ENCODE measurements at places on chromosomes 1 and 21.

DNA sequence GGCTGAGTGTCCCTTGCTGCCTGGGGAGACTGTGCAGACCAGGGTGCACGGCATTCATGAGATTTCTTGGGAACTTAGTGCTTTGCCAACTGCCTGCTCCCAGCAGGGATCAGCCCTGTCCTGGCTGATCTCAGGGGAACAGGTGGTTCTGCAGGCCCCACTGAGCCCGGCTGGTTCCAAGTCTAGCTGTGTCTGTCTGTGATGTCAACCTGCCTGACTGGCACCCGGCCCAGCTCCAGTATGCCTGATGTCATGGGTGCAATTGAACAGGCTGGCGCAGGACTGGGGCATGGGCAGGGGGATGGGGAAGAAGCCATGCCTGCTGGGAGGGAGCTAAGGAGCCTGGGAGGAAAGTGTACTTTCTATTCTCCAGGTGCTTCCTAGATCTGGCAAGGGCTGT, 227.1 kb downstream of the GRIK3 start:
- DNase-seq = no peak

DNA sequence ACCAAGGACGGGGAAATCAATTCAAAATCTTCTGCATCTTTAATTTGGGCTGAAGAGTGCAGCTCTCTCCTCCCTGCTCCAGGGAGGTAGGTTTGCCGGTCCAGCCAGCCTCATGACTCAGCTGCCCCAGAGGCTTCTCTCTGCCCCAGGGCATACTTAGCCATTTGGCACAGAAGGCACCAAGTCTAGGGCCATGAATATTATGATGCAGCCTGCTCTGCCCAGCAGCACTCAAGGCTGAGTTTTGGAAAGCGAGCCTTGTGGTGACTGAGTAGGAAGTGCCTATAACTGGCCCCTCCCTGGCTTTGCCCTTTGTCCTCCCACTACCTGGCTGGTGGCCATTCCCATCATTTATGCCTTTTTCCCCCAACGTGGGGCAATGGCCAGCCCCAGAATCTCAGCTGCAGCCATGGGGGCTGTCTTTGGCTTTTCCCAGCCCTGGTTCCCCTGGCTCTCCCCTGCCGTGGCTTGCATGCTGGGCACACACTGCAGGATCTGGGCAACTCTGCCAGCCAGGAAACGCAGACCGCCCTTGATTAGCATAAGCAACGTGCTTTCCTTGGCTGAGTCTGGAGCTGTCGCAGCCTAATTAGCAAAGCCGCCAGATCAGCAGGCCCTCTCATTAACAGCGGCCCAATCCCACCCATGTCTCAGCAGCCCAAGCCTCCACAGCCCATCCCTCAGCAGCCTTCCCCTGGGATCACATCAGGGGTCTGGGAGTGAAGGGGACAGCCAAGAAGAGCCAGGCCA, 258.6 kb upstream of the TMEM51 start:
- no peak for DNase-seq

DNA sequence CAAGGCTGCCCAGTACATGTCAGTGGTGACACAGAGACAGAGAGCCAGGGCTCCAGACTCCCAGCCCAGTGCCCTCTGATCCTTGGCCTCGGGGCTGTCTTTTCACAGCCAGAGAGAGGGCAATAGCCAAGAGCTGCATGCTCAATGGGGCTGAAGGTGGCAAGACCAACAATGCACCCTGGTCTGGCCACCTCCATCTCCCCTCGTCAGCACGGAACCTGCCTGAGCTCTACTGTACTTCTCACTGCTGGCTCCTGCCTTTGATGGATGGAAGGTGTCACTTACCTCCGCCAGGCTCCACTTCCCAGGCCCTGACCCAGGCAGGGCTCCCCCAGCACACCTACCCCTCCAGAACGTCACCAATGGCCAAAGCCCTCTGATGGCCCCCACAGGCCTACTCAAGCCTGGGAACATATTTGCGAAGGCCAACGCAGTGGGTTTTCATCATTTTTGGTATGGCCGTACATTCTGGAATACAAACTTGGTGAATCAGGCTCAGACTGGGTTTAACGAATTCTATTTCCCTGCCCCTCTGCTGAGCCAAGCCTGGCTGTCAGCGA, 88.1 kb downstream of the DMRTB1 start:
- DNase-seq = no peak

DNA sequence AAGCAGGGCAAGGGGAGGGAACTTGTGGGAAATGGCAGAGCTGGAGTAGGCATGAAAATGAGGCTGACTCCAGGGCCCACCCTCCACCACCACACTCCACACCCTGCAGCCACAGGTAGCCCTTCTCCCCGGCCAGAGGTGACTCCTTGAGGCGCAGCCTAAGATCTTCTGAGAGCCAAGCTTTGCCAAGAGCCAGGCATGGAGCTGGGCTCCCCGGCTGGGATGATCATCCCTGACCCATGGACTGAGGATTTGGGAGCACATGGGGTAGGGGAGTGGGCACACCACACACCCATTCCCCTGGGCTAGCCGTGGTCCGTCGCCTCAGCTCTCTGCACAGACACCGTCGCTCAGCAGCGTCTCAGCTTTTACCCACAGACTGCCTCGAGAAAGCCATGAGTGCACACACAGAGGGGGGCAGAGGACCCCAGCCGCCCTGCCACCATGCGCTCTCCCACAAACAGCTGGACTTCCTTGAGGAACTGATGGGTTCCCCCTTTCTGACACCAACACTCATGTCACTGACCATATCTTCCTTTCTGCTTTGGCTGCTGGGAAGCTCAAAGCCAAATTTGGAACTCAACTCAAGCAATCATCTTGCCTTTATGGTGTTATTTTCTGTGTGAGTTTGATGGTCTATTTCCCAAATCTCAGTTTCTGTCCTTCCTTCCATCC, 123.6 kb upstream of the RUNX3 start:
- DNase-seq = no peak

DNA sequence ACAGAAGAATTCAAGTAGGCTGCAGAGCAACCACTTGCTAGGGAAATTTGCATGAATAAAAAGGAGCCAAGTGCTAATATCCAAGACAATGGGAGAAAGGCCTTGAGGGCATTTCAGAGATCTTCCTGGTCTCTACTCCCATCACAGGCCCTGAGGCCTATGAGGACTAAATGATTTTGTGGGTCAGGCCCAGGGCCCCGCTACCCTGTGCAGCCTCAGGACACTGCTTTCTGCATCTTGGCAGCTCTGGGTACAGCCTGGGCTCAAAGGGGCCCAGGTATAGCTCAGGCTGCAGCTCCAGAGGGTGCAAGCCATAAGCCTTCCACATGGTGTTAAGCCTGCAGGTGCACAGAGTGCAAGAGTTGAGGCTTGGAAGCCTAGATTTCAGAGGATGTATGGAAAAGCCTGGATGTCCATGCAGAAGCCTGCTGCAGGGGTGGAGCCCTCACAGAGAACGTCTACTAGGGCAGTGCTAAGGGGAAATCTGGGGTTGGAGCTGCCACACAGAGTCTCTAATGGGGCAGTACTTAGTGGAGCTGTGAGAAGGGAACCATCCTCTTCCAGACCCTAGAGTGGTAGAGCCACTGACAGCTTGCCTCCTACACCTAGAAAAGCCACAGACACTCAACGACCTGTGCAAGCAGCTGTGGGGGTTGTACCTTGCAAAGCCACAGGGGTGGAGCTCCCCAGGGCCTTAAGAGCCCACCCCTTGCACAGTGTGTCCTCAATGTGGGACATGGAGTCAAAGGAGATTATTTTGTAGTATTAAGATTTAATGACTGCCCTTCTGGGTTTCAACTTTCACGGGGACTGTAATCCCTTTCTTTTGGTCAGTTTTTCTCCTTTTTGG, 13.7 kb upstream of the ACTRT2 start:
- DNase-seq = no peak

DNA sequence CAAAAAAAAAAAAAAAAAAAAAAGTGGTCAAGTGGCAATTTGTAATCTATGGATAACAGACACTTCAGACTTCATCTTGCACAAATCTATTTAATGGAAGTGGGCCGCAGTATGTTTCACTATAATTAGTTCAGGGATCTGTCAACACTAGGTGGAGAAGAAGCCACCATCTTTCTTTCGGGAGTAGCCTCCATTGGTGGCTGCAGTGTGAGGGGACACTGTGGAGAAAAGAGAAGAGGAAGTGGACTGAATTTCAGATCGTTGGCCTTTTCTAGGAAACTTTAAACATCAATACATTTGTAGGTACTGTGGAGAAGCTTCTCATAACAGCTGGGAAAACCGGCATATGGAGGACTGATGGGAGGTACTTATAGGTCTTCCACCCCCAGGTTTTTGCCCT, 8.0 kb upstream of the ELAPOR1 start:
- DNase-seq = no peak

- no peak for DNase-seq
Measured at GRCh38 chr1:16907870-16908758, 12.3 kb downstream of the RNU1-2 start.

DNA sequence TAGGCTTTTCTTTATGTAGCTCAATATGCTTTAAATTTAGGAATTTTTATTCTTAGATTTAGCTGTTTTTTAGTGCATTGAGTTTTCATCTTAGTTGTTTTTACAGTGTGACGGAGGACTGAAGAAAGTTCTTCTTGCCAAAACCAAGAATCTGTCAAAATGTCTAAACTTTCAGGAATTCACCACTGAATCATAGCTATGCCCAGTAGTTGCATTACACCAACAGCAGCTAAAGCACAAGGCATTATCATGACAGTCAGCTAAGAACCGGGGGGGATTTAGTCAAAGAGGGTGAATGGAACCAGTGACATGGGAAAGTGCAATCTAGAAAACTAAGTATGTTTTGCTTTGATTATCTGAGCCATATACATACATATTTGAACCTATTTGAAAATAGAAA, 6.5 kb upstream of the C1orf146 start:
- no peak for DNase-seq

DNA sequence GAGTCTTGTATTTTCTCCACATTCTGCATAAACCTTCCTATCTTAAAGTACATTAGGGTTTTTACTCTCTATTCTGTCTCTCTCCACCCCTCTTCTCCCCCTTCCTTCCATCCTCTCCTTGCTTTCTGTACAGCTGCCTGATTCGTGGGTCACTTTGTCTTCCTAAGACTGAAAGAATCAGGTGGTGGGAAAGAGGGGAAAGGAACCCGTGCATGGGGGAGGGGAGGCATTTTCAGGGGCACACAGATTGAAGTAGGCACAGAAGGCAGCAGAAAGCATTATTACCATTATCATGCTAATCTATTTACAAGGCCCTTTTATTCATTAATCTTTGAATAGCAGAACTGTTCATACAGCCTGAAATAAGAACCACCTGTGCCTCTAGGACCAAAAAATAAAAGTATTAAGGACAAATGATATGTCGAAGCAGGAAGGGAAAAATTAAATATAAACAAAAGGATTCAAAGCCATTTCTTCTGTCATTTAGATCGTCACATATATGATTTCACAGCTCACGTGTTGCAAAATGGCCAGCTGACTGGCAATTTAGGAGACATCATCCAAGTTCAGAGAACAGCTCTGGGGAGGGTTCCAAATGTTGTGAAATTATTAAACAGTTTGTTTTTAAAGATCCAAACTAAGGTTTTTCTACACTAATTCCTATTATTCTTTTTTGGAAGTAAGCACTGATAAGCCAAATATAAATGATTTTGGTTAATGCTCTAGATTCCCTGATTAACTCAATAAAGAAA, 154.6 kb downstream of the PBX1 start:
- no peak for DNase-seq

- no peak for DNase-seq
Measured at GRCh38 chr1:230306169-230306568, 120.0 kb downstream of the PGBD5 start.

GRCh38 chr1:90973897-90974798, 47.7 kb downstream of the ZNF644 start:
- no peak for DNase-seq

- no peak for DNase-seq
Measured at GRCh38 chr1:245270972-245271371, 116.2 kb downstream of the KIF26B start.

- DNase-seq = no peak
Measured at GRCh38 chr21:36261459-36261858, 58.5 kb upstream of the MORC3 start.

GRCh38 chr1:167249702-167250101, 29.0 kb downstream of the POU2F1 start:
- DNase-seq = no peak

DNA sequence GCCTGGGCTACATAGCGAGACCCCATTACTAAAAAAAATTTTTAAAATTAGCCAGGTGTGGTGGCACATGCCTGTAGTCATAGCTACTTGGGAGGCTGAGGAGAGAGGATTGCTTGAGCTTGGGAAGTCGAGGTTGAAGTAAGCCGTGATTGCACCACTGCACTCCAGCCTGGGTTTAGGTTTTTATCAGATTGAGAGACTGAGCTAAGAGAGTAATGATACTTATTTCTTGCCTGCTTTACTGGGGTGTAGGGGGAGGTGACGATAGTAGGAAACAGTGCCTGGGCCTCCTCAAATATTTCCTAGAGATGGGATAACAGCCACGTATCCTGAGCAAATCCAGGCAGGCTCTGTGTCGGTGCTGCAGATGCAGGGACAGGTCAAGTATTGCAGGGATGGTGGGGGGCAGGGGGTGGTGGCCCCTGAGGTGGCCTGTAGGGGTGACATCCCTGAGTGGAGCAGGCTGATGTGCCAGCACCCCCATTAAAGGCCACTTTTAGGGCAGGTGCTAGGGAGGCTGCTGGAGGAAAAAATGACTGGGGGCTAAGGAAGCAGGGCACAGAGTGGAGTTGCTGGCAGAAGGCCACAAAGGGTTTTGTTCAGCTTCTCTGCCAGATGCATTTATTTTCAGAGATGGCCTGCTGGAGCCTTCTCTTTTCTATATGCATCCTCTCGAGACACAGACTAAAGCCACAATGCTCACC, 130.5 kb downstream of the RHOU start:
- DNase-seq = no peak

- no peak for DNase-seq
Measured at GRCh38 chr1:116931016-116931918, 21.6 kb downstream of the PTGFRN start.

DNA sequence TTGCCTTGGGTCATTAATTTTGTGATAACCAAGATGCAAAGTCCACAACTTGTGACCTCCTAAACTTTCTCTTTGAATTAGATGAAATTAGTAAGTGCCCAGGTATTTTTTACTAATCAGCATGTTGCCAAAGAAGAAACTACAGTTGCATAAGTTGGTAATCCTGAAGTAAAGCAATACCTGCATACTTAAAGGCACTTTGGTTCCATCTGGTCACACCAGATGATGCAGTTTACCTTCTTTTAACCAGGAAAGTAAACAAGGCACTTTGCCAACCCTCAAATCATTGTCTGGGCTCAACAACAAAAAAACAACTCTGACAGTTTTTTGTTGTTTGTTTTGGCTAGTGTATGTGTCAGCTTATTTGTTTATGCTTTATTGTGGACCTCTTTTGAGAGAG, 55.5 kb upstream of the DYNLT5 start:
- no peak for DNase-seq

DNA sequence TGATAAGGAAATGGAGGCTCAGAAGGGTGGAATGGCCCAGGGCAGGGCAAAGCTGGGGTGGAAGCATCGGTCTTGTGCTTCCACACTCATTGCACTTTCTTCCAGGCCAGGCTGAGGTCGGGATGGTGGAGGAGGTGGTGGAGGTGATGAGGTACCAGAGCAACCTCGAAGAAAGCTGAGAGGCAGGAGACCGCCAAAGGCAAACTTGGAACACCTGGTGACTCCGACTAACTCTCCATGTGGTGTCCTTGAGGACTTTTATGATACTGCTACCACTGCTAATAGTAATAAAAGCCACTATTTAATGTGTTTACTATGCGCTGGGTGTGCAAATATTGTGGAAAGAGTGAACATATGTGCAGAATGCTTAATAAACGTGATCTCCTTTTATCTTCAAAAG, 16.9 kb upstream of the BTG2 start:
- no peak for DNase-seq

GRCh38 chr1:12756768-12757413, 10.9 kb downstream of the CFAP107 start:
- DNase-seq = no peak

GRCh38 chr1:10470043-10470442, 2.3 kb downstream of the DFFA start:
- DNase-seq = no peak

- DNase-seq = no peak
Measured at GRCh38 chr1:207807326-207807689, 55.5 kb downstream of the CD46 start.
